ENCODE measurements at places on chromosomes 2 and 18. TPM values are rescaled to one million over a fixed set of nuclear protein-coding genes. Genes with fewer than 3 reads are reported as not detected.

C2orf66 gene
- total RNA-seq: not detected

EIF2B4 gene
- 47.0 TPM for total RNA-seq

SPP2 gene
- total RNA-seq: not detected

VWC2L gene
- total RNA-seq: not detected

All from Peyer's patch (tissue), 4 donors.